ENCODE measurements at places on chromosomes 7 and 10. TPM values are rescaled to one million over a fixed set of nuclear protein-coding genes. Genes with fewer than 3 reads are reported as not detected.

DNA sequence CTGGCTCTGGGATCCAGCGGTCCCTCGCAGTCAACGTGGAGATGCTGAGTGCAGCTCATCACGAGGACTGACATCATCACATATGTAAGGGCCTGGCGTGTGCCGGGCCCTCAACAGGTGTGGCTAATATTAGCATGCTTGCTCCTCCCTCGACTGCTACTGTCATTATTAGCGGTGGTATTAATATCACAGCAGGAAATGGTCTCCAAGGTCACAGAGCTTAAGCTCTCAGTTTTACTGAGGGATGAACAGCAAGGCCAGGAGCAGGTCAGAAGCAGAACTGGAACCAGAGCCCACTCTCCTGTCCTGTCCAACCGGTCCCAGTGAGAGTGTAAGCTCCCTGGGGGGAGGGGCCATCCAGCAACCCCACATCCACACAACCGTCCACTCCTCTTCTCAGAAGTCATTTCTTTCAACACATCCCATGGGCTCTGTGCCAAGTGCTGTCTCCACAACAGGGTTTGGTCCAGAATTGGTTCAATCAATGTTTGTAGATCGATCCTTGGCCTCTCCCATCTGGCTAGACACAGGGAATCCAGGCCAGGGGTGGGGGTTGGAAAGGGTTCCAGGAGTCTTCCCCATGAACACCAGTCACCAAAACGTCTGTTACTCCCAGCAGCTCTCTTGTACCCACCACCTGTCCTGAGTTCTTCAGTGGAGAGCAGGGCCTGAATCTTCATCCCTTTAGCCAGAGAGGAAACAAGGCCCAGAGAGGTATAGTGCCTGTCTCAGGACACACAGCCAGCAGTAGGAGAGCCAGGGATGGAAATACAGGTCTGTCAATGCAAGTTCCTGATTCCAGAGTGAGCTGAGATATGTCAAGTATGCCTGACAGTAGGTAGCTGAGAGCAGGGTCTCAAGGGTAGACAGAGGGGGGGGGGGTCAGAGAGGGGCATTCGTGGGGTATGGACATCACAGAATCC, 45.3 kb upstream of the ZMIZ1 start:
- DNase-seq: no peak

DNA sequence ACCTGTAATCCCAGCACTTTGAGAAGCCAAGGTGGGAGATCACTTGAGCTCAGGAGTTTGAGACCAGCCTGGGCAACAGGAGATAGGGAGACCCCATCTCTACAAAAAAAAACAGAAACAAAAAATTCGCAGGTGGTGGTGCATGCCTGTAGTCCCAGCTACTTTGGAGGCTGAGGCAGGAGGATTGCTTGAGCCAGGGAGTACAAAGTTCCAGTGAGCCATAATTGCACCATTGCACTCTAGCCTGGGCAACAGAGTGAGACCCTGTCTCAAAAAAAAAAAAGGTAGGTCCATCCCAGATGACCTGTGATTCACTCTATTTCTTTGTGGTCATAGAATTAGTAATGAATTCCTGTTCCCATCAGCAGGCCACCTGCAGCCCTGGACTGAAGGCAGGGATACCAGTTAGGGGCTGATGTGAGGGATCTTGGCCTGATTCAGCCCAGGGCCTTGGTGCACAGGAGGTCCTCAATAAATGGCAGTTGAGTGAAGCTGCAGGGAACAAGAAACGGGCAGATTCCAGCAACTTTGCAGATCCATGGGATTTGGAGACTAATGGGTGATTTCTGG, at the start of gene MYH16:
MYH16 (plus strand) TSS at position 364 of the 570 bp plus-strand sequence.
- no peak for DNase-seq

Gene CALML3
- total RNA-seq: 9.8 TPM

Gene GNG11
- total RNA-seq: 19.0 TPM

- no peak for DNase-seq
Observed at GRCh38 chr10:38032886-38033285, 22.4 kb downstream of the ZNF33A start.

Gene BMPR1A
- 58.5 TPM for total RNA-seq

GRCh38 chr10:75592151-75592787, 160.8 kb downstream of the LRMDA start:
- no peak for DNase-seq

Gene HOXA6
- total RNA-seq: 3.3 TPM

Gene EPHA1
- 16.2 TPM for total RNA-seq

Gene UPK3B
- total RNA-seq: 1.7 TPM

- peak; percentile 72 for DNase-seq
Observed at GRCh38 chr10:93459466-93459865, 22.7 kb downstream of the MYOF start.

- DNase-seq: no peak
Observed at GRCh38 chr7:45183711-45184210, 26.2 kb downstream of the RAMP3 start.

- DNase-seq: no peak
Observed at GRCh38 chr7:41292487-41292886, 410.4 kb downstream of the INHBA start.

DNA sequence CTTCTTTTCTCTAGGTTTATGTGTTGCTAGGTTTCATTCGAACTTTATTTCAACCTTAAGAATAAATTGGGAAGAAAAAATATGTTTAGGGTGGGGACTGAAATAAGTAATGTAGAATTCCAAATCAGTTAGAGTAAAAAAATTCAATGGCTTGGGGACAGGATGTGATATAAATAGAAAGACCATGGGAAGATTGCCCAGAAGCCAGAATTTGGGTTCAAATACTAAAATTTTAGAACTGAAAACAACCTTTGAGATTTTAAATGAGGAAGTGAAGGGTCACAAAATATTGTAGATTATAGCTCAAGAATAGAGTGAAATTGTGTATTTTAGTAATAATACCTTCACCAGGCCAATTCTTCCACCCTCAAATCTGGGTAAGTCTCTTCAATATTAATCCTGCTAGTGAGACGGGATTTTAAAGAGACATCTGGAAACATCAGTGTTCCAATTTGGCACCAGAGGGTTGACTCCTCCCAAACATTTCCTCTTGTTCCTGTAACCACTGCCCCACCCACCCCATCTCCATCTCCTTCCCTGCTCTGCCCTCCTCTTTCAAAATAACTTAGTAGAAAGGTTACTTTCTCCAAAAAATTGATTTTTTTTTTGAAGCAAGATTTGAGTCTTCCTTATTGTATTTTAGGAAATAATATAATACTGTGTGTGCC, 51.3 kb upstream of the FAM3C start:
- DNase-seq: peak; percentile 33

- no peak for DNase-seq
Observed at GRCh38 chr10:126806498-126806897, 98.7 kb upstream of the DOCK1 start.

DNA sequence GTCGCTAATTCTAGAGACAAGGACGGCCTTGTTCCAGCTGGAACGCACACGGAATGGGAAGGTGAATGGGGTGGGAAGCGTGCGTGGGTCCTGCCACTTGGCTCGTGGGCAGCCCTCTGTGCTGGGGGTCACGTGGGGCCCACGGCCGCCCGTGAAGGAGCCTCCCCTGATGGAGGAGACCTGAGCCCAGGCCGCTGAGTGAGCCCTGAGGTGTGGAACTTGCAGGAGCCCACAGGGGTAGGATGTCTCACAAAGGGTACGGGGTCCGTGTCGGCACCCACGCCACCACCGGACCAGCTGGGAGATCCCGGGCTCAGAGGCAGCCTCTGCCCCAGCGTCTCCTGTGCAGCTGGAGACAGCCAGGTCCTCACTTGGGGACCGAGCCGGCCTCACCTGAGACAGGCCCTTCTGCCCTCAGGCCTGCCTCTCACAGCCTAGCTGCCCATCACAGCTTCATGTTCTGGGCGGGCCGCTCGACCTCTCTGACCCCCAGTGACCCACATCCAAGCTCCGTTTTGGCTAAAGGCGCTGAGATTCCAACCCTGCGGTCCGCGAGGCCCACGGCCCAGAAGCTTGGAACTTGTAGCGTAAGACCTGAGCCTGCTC, 84.8 kb downstream of the FOXL3 start:
- DNase-seq: no peak

Gene ANKRD2
- 6.4 TPM for total RNA-seq

Gene MEST
- 357 TPM for total RNA-seq

DNA sequence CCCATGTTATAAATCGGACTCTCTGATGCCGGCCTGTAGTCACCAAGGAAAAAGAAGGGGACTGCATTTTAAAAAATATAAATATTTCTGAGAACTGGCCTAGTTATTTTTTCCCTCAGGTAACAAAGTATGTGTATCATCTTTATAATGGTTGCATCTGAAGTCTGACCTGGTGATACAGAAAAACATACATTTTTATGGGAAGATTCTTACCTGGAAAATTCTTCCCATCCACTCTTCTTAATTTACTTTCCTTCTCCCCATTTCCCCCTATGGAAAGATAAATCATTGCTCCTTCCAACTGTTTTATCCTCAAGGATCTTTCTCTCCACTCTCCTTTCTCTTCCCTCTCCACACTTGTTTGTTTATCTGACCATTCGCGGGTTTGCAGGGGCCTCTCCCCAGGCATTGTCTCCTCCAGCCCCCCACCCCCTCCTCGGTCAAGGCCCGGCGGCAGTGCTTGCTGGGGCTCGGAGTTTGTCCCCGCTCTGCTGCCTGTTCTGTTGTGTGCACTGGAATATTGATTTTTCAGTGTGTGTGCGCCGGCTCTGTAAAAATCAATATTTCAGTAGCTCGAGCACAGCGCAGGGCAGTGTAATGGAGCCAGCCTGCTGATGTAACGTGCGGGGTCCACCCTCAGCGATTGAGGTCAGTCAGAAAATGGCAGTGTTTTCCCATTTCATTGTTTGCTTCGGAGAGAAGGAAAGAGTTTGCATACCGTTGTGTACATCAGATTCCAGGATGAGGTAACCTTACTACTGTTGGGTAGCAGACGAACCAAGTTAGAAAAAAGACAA, 199.5 kb upstream of the NFE2L3 start:
- no peak for DNase-seq

GRCh38 chr7:37289781-37290180, 158.9 kb downstream of the ELMO1 start:
- no peak for DNase-seq

DNA sequence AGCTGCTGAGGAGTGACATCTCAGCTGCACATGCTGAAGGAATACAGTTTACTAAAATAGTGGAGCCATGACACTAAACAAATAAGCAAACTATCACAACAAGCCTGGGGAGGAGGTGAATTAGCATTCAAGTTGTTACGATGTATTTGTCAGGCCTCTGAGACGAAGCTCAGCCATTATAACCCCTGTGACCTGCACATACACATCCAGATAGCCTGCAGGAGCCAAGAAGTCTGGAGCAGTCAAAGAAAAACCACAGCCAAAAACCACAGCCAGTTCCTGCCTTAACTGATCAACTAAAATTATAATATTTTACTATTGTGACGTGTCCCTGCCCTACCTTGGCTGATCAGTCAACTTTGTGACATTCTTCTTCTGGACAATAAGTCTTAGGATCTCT, 68.6 kb downstream of the NSUN6 start:
- no peak for DNase-seq

DNA sequence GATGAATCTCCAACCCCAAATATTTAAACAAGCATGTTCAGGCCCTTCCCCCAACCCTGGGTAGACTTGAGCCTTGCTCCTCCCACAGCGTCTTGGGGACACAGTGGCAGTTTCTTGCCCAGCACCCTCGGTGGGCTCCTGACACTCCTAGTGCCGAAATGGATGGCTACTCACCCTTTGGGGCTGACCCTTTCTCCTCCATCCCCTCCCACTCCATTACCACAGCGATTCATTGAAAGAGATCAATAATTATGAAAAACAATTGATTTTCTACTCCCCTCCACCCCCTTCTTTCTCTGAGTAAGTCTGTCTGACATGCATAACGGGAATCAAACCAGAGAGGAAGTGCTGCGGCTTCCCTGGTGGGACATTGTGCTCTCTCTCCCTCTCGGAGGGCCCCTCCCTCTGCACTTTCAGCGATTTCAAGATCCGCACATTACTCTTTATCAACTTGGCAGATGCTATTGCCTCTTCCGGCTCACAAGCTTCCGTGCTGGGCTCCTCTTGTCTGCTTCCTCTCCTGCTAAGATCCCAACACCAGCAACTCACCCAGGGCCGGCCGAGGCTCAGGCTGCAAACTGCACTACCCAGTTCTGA, 79.0 kb upstream of the PLXNA4 start:
- peak; percentile 5 for DNase-seq

DNA sequence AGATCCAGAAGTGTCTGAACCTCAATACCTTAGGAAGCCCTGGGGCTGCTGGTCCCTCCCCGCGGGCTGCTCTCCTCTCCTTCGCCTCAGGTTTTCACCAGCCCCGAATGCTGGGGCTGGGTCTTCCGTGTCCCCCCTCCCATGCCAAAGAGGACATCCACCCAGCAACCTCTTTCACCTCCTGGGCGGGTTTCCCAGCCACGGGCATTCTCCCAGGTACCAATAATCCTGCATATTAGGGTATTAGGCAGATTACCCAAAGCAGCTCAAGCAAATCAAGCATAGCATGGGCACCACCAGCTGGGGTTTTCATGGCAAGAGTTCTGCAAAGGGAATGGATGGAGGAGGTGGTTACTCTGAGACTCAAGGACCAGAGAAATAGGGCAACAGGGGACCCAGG, 224.4 kb downstream of the KCNMA1 start:
- no peak for DNase-seq

GRCh38 chr10:132434405-132435005, 37.5 kb downstream of the PWWP2B start:
- DNase-seq: no peak

DNA sequence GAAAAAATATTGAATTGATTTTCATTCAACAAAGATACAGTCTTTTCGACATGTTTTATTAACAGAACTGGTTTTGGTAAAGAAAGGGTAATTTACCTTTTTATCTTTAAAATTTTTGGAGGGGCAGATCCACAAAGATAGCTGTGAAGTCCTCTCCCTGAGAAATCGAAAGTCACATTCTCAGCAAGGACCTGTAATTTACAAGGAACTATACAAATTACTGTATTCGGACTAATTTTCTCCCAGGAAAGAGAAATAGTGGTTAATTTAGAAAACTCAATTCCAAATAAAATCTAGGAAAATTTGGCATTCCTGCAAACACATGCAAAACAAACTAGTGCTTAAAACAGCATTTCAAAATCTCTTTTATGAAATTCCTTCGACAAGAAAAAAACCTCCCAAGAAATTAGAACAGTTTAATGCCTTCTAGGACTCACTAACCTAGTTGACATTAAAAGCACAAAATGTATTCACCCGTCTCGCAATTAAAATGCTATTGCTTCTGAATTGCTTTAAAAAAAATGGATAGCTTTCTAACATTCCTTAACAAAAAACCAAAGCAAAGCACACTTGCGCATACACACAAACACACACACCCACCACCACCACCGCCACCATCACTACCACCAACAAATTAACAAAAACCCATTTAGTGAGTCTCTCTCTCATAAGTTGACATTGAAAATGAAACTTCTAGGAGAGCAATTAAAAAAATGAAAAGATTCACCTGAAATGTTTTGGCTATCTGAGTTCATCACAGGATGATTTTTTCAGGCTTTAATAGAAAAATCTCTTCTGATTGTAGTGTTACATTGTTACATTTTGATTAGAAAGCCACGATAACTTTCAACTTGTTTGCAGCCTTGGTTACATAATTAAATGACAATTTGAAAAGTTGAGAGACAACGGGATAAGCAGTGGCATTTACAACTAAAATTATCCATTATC, 4.0 kb upstream of the NKX2-3 start:
- no peak for DNase-seq
